ENCODE measurements at places on chromosomes 5 and 9.

GRCh38 chr9:20319241-20319640 lies 303.1 kb downstream of the MLLT3 start:
- no peak for DNase-seq

DNA sequence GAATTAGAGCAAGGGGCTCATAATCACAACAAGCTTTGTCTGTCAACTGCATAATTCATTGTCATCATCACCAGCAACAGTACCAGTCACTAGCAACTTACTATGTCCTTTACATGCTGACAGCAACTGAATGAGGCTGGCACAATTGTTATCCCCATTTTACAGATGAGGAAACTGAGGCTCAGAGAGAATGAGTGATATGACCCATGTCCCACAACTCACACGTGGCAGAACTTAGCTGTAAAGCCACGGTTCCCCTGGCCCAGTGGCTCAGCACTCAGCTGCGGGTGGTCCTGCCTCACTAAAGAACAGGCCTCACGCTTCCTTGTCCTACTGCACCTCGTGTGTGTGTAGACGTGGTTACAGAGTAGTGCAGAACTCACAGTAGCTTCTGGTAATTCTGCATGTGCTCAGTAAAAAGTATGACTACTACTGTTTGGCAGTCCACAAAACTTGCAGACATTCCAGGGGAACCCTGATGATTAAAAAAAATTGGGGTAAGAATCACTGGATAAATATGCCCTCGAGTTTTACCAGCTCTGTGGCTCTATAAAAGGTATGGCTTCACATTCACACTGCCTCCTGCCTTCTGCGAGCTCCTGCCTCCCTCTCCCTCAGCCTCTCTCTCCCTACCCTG lies 30.2 kb downstream of the AFAP1L1 start:
- no peak for DNase-seq

- no peak for DNase-seq
These were observed 54.7 kb upstream of the TTC39B start for GRCh38 chr9:15361737-15362136.

DNA sequence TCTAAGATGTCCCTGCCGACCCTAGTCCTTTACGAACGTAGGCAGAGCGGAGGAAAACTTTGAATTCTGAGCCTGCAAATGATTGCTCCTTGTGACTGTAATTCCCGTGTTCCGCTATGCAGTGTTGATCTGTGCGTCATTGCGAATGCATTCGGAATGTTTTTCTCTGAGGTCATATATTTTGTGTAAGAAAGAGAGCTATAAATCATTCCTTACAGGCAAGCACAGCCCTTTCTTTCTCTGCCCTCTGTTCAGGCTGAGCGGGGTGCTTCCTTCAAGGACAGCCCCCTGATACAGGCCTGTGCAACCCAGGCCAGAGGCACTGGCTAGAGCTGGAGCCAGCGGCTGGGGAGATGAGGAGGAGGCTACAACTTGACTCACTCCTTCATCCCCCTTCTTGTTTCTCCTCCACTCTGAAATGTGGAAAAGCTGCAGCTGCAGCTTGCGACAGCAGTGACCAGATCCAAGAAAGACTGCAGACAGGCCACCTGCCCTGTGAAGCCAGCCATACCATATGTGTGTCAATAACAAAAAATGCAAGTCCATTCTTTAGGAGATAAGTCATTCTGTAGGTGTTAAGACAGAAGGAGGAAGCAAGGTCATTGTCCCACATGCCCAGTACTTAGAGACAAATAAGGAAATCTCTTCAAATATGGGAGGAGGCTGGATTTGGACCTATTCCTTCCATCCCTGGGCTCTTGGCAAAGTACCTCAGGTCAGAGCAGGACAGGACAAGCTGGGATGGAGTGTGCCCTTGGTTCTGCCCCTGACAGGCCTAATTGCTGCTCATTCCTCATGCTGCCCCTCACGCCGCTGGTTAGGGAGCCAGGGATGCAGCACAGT lies 345.7 kb upstream of the WWC1 start:
- no peak for DNase-seq

- DNase-seq = no peak
These were observed 45.0 kb upstream of the TNC start for GRCh38 chr9:115162946-115163345.

- no peak for DNase-seq
These were observed 4.3 kb upstream of the FYB1 start for GRCh38 chr5:39223565-39224156.

DNA sequence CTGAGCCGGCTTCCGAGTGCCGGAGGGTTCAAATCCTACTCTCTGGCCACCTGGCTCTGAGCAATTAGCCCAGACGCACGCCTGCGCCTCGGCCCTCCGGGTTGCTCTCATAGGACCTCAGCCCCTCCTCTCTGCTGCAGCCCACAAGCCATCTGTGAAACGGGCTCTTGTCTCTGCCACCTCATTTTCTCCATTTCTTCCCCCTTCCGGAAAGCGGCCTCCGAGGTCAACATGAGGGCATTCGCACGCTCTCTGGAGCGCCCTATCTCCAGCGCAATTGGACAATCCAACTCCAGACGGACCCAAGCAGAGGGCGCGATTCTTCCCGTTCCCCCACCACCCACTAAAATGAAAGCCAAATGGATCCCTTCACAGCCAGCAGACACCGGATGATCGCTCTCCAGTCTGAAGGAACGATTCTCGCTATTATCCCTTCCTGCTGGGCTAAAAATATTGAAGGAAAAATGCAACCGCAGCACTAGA lies 41.5 kb downstream of the VAV2 start:
- DNase-seq = no peak

DNA sequence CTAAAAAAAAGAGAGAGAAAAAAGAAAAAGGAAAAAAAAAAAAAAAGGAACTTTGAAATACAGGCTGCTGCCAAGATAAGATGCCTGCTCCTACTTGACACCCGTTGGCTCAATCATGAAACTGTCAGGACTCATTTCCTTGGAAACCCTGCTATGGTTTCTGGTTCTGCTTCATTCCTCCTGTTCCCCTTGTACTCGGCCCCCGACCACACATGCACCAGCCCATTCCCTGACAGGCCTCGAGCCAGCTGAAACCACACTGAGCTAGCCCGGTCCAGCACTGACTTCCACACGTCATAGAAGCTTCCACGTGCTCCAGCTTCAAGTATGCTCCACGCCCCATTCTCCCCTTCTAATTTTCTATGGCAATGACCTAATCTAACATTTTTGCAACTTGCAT lies 93.2 kb downstream of the MYO10 start:
- DNase-seq = no peak

GRCh38 chr9:96859461-96860198 lies 5.3 kb upstream of the ZNF782 start:
- DNase-seq = no peak

DNA sequence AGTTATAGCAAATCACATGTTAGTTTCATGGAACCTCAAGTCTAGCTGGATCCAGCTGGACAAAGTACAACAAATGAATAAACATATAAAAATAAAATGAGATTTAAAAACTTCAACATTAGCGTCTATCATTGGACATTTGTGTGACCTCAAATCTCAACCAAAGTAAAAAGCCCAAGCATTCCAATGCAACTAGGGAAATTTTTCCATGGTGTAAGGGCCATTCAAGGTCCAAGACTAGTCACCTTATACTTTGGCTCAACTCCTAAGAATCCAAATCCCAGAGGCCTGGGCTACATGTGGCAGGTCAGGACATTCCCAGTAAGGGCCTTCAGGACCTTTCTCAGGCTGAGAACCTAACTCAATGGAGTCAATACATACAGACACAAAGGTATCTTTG lies 137.4 kb upstream of the DMAC1 start:
- DNase-seq = no peak

GRCh38 chr5:59724482-59725391 lies 168.8 kb downstream of the PDE4D start:
- DNase-seq = no peak

DNA sequence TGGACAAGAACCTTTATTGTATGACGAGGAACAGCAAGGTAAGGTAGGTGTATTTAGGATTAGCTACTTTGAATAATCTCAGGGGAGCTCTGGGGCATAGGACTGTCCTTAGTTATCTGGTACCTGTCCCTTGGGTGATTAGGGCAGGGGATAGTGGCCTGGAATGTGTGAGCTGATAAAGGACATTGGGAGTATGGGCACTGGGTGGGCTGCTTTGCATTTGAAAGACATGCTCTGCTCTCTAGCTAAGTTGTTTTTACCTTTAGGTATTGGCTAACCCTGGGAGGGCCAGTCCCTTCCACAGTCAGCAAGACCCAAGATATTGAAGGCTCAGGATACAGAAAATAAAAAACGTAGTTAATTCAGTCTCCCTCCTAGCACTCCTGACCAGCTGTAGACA lies 282.8 kb upstream of the C9orf72 start:
- DNase-seq = no peak
